Muscle of back (tissue), 13 donors: ENCODE measurements at places on chromosomes 12 and 14.

DNA sequence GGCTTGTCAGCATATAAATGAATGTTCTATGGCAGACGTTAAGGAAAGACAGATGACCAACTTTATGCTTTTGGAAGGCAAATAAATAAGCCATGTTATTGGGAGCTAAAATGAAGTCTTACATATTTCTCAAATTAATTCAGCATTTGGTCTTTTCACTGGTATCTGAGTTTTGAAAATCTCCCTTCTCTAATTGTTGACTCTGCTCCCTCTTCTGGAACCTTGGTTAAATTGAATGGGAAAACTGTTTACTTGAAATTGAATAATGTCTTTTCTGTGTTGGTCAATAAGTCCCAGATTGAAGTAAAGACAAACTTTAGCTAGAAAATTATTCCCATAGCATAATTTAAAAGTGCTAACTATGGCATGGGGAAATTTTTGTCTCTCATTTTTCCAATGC lies 38.7 kb downstream of the LGR5 start:
- peak; percentile 8 for DNase-seq

DNA sequence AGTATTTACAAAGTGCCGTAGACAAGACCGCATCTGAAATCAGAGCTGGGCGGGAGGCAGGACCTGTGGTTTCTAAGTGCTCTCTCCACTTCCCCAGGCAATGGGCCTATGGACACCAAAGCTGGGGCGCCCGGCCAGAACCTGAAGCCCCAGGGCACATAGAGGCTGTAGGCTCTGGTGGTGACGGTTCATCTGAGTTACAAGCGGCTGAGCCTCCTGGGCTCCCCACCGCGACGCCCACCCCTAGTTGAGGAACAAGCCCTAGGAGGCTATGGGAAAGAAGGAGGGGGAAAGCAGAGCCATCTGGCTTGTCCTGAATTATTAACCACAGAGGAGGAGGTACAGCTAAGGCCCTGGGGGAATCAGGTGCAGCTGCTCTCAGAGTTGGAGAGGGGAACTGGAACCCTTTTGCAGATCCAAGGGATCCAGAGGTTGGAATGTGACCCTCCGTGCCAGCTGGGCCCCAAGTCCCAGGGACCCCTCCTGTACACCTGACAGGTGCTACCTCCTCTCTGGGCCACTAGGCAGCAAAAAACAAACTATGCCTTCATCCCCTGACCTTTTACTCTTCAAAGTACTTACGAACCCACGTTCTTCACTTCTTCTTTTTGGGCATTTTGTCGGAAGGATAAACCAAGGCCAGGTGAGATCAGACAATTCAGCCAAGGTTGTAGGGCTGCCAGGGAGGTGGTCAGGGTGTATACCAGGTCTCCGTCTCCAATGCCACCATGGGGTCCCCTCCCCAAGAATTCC lies 77.2 kb downstream of the ARL6IP4 start:
- DNase-seq = no peak

- DNase-seq = no peak
These were observed 151.1 kb downstream of the RBM19 start for GRCh38 chr12:113815031-113815430.

DNA sequence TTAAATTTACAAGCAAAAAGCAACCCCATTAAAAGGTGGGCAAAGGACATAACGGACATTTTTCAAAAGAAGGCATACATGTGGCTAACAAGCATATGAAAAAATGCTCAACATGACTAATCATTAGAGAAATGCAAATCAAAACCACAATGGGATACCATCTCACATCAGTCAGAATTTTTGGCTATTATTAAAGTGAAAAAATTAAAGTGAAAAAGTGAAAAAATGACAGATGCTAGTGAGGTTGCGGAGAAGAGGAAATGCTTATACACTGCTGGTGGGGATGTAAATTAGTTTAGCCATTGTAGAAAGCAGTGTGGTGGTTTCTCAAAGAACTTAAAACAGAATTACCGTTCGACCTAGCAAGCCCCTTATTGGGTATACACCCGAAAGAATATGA lies 7.9 kb downstream of the OTOGL start:
- no peak for DNase-seq

- no peak for DNase-seq
These were observed 64.5 kb downstream of the SPTB start for GRCh38 chr14:64815257-64815656.

GRCh38 chr12:108313606-108314351 lies 25.3 kb downstream of the CMKLR1 start:
- DNase-seq = no peak

DNA sequence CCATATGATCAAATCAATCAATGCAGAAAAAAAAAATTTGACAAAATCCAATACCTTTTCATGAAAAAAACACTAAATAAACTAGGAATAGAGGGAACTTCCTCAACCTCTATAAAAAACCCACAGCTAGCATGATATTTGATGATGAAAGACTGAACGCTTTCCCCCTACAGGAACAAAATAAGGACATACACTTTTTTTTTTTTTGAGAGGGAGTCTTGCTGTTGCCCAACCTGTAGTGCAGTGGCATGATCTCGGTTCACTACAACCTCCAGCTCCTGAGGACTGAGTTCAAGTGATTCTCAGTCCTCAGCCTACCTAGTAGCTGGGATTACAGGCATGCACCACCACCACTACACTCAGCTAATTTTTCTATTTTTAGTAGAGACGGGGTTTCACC lies 17.9 kb upstream of the CAMKK2 start:
- no peak for DNase-seq

- DNase-seq = no peak
These were observed 90.3 kb upstream of the EEA1 start for GRCh38 chr12:93019212-93019927.

DNA sequence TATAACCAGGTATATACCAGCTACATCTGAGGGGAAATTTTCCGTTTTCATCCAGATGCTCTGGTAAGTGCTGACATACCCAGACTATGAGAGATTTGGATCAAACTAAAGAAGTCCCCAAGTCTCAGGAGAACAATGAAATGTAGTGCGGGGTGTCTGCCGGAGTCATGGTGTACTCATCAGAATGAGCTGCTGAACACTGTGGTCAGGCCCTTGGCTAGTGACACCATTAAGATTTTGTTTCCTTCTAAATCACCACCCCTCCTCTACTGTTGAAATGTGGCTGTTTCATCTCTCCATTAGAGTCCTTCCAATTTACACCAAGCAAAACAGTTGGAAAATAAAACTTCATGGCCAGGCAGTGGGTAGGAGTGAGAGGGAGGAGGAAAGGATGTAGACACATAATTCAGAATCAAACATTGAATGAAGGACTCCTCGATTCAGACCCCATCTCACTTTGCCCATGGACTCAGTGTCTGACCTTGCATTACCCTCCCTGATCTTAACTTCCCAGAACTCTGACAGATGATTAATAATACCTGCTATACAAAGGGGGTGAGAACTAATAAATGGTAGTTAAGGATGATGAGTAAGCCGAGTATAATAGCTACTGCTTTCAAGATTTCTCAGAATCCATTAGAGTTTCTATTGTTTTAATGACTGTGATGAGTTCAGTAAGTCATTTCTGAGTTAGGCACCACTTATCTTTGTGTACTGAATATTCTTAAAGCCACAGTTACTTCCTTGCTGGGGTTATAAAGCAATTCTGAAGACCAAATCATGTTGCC lies 127.4 kb downstream of the CRADD start:
- DNase-seq = no peak

GRCh38 chr12:41228066-41228820 lies 40.1 kb downstream of the PDZRN4 start:
- no peak for DNase-seq

GRCh38 chr12:99311373-99311772 lies 336.2 kb upstream of the GARIN6 start:
- DNase-seq = no peak

DNA sequence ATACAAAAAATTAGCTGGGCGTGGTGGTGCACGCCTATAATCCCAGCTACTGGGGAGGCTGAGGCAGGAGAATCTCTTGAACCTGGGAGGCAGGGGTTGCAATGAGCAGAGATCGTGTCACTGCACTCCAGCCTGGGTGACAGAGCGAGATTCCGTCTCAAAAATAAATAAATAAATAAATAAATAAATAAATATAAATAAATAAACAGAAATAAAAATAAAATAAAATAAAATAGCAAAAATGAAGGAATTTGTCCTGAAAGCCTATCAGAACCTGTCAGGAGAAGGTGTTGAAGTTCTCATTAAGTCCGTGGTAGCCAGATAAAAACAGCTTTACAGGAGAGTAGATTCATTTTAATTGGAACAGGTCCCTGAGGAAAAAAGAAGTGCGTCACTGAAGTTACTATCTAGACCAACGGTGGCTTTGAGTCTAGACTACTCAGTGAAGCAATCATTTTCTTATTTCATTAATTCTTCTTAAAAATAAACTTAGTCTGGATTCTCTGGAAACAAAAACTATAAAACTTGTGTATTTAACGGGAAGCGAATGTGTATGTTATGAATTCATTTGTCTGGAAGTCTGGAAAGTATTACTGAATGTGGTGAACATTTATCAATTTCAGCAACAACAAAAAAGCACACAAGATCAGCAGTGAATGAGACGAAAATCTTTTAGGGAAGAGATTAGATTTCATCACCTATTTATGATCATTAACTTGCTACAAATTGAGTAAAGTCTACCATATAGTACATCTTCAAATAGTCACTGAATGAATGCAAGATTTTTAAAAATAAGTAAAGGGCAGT lies 248.5 kb upstream of the PDE3A start:
- DNase-seq = no peak

GRCh38 chr14:42140831-42141279 lies 534.2 kb downstream of the LRFN5 start:
- DNase-seq = no peak

- DNase-seq = peak; percentile 88
These were observed 42.8 kb upstream of the CORO1C start for GRCh38 chr12:108773798-108774788.

DNA sequence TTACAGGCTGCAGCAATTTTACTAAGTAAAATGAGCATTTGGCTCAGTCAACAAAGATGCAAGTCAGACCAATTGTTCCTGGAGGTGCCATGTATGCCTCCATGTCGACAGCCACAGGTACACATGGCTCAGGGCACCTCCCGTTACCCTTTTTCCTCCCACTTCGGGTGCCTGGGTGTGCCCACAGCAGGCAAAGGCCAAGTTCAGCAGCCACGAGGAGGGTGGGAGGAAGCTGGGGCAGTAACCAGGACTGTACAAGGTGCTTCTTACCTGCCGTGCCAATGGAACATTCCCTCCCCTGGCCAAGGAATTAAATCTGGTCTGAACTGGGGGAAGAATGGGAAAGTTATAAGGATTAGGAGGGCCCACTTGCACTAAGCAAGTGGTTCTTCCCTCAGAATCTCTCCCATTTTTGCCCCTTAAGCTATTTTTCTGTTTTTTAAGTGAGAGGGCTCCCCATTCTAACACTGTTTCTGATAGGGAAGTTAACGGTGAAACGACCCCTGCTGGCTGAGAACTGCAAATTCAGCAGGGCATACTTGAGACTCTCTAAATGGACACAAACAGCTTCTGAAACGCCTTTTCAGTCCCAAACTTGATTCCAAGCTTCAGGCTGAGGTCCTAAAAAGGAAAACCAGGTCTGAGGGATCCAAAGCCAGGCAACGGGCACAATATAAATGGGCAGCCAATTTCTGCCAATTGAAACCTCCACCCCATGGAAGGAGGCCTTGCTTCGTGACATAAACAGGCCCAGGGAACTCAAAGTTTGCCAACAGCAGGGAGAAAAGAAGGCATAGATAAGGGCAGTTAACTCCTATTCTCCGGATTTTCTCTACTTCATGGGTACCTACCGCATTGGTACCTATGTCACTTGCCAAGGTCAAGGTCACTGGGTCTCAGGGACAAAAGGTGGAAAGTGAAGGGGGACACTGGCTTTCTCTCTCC lies 24.8 kb downstream of the CLECL1 start:
- DNase-seq = peak; percentile 55

- no peak for DNase-seq
These were observed 8.6 kb downstream of the LGR5 start for GRCh38 chr12:71448150-71448581.

DNA sequence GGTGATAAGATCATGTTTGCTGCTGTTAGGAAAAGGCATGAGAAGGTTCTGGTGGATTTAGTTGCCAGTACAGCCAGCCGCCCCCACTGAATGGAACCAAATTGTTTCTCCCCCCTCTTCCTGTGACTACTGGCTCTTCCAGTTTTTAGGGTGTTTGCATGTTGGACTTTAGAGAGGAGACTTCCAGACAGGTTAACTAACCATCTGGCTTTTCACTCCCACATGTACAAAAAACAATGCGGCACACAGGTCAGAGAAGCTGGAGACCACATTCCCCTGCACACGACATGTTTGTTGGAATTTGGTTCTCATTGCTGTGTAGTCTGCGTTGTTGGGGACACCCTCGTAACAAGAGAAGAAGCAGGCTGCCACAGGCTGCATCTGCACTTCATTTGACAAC lies 103.9 kb upstream of the TMEM132C start:
- no peak for DNase-seq

- DNase-seq = no peak
These were observed 30.1 kb upstream of the STON2 start for GRCh38 chr14:81430235-81430634.

DNA sequence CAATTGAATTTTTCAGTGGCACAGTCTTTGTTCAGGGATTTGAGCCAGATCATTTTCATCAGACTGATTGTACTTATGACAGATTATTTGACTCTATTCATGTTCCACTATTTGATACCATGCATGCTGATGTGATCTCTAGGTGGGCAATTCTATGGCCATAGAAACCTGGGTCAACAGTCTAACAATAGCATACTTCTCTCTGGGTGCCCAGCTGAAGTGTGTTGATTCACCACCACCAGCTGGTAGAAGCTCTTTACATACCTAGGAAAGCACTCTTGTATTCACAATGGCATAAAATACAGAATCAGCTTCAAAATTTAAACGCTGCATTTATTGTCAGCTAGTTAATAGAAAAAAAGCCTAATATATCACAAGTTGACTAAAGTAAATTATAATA lies 90.2 kb upstream of the TMTC2 start:
- DNase-seq = no peak

GRCh38 chr14:74574706-74575105 lies 37.3 kb downstream of the LTBP2 start:
- no peak for DNase-seq

DNA sequence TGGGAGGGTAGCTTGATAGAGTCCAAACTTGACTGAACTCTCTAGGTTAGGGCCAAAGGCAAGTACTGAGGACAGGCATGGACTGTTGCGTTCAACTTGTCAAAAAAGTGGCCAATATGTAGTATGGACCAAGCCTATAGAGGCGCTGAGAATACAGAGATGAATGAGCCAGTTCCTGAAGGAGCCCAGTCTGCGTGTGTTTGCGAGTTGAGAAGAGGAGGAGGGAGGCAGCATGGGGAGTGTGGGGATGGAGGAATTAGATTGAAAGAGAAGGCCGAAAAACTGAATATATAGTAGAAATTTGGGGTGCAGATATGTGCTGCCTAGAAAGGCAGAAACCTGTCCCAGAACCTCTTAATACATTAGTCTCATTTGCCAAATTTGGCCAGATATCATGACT lies 412.4 kb downstream of the PCNX1 start:
- DNase-seq = no peak

- DNase-seq = no peak
These were observed 222.9 kb upstream of the MYL2 start for GRCh38 chr12:111143271-111143670.

DNA sequence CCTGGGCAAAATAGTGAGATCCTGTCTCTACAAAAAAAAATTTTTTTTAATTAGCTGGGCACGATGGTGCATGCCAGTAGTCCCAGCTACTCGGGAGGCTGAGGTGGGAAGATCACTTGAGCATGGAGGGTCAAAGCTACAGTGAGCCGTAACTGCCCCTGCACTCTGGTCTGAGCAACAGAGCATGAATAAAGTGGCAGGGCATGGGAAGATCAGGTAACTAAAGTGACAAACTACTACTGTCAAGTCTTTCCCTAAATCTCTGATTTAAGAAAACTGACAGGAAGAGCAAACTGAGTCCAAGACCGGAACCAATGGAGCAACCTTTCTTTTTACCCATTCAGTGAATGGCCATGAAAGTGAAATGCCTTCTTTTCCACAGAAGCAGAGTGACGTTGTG lies 10.8 kb downstream of the DCAF5 start:
- no peak for DNase-seq
